GM10248 (cell line): ENCODE measurements at places on chromosomes 11 and 22.
A peak's percentile ranks its signal among the peaks of the same experiment; 100 is the strongest.

- no peak for DNase-seq
Observed at GRCh38 chr11:132844956-132845696, 687.2 kb downstream of the OPCML start.

- peak; percentile 96 for DNase-seq
Observed at GRCh38 chr22:43812149-43812842, at the start of gene EFCAB6. Gene EFCAB6, minus strand, starts transcription at chr22:43812305. Its CDS starts 29,987 bp downstream, at chr22:43782318.

- no peak for DNase-seq
Observed at GRCh38 chr11:7348432-7349304, 97.0 kb downstream of the SYT9 start.

GRCh38 chr11:128690665-128691101 is 3.2 kb upstream of the FLI1 start:
- DNase-seq: no peak

DNA sequence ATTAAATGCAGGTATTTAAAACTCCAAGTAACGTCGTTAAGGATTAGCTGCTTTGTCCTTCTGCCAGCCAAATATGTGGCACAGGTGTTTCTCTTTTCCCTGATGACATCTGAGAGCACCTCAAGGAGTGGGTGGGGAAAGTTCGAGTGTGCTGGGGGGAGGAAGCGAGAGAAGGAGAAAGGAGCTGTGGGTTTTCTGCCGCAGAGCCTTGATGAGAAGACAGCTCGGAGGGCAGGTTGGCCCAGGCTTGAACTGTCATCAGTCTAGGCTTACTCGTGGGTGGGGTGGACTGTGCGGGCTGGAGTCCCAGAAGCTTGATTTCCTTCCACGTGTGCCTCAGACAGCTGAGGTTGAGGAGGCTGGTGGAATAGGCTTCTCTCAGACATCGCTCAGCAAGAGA is 15.2 kb upstream of the SORL1-AS1 start:
- peak; percentile 81 for DNase-seq

DNA sequence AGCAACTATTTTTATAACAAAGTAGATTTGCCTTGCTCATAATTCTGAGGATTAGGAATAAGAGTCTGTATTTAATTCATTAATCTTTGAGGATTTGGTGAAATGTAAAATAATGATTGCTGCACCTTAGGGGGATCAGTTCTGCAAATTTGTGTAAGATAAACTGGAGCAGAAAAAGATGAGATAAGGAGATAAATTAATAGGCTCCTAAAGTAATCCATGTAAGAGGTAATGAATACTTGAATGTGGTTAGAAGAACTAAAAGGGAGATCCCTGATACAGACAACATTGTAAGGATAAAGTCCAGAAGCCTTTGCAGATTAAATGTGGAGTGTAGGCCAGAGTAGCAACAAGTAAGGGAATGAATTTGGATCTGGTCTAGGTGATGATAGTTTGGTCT is 45.6 kb downstream of the PDHX start:
- DNase-seq: no peak

GRCh38 chr11:74683941-74684481 is 47.2 kb downstream of the CHRDL2 start:
- DNase-seq: no peak

DNA sequence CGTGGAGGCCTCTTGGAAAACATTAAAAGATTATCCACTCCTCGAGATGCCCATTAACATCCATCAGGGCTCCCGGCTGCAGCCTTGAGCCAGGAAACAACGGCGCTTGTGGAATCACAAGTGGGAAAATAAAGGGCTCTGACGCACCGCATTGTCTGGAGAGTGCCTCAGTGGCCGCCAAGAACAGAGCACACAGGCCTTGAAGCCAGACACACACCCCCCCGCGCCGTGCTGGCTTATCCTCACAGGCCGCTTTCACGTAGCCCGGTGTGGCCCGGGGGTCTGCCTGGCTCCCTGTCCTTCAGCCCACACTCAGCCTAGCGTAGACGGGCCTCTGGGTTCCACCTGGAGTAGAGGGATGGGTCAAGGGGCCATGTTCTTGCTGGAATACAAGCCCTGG is 1020.5 kb downstream of the BRD1 start:
- no peak for DNase-seq

GRCh38 chr22:43490311-43490710 is 78.5 kb downstream of the MPPED1 start:
- no peak for DNase-seq
